ENCODE measurements at places on chromosomes 5 and 9.

DNA sequence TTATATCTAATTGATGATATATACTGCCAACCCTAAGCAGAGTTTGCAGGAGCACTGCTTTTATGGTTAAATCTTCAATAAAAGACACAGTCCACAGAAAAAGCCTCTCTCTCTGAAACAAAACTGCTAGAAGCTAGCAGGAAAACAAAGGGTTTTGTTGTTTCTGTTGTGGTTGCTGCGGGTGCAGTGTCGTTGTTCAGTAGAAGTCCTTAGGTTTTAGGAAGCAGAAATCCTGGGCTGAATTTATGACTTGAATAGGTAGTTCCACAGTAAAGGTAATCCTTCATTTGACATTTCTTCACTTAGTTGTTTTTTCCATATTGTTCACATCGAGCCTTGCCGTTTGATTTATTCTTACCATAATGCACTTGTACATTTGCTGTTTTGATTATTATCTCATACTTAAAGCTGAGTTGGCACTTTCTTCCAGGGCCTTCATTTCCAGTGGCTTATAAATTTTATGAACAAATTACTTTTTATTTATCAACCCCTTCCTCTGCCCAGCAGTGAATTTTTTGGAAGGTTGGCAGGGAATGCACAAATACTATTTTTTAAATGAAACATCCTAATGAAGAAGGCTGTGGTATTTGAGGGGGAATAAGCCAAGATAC, 209.6 kb upstream of the SLC30A5 start:
- H3K4me3 ChIP-seq, result peak overlapping the region; percentile 62
- peak; percentile 72 for DNase-seq
- no peaks in the 10 kb centered on the region for H3K36me3 ChIP-seq
- no peaks in the 10 kb centered on the region for H3K27me3 ChIP-seq

DNA sequence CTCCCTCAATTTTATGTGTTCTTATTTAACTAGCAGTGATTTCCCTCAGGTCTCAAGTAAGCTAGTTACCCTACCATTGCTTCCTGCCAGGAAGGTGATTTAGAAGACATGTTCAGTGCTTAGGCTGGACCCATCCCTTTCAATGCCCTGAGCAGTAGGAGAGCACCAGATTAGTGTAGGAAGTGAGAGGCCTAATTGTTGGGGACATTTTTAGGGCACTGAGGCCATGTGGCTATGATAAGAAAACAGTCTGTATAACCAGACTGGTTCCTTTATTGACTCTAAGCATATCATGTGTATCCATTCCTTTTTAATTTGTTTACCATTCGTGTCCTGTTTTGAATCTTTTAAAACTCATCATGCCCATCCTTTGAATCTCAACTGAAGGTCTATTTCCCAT, 312.3 kb upstream of the PRR16 start:
- H3K4me3 ChIP-seq, result no peak overlapping the region
- DNase-seq, result no peak
- H3K4me1 ChIP-seq, result no peaks in the 10 kb centered on the region
- H3K36me3 ChIP-seq, result no peaks in the 10 kb centered on the region

- DNase-seq, result no peak
- H3K4me3 ChIP-seq, result no peak overlapping the region
- H3K27me3 ChIP-seq, result peaks cover 23% of the 10 kb centered on the region
- H3K27ac ChIP-seq, result no peak overlapping the region
- no peaks in the 10 kb centered on the region for H3K4me1 ChIP-seq
- H3K36me3 ChIP-seq, result no peaks in the 10 kb centered on the region
Measured at GRCh38 chr9:2493529-2493928, 128.1 kb upstream of the VLDLR start.

GRCh38 chr9:89436326-89436725, 61.6 kb downstream of the SEMA4D start:
- DNase-seq, result no peak
- no peaks in the 10 kb centered on the region for H3K36me3 ChIP-seq
- peaks cover 97% of the 10 kb centered on the region for H3K4me1 ChIP-seq
- H3K27me3 ChIP-seq, result no peaks in the 10 kb centered on the region
- H3K27ac ChIP-seq, result peak overlapping the region; percentile 91

GRCh38 chr5:104564530-104564929, 1001.9 kb upstream of the NUDT12 start:
- no peak overlapping the region for H3K27ac ChIP-seq
- H3K4me3 ChIP-seq, result no peak overlapping the region
- H3K36me3 ChIP-seq, result no peaks in the 10 kb centered on the region
- no peak for DNase-seq
- no peaks in the 10 kb centered on the region for H3K4me1 ChIP-seq

- H3K27ac ChIP-seq, result no peak overlapping the region
- no peak for DNase-seq
- no peaks in the 10 kb centered on the region for H3K36me3 ChIP-seq
- no peaks in the 10 kb centered on the region for H3K27me3 ChIP-seq
- no peak overlapping the region for H3K4me3 ChIP-seq
Measured at GRCh38 chr5:145463634-145464033, 371.5 kb downstream of the PRELID2 start.

GRCh38 chr5:73781107-73781768, 155.2 kb downstream of the ARHGEF28 start:
- no peak overlapping the region for H3K4me3 ChIP-seq
- H3K27ac ChIP-seq, result no peak overlapping the region
- H3K4me1 ChIP-seq, result no peaks in the 10 kb centered on the region
- DNase-seq, result no peak
- H3K36me3 ChIP-seq, result no peaks in the 10 kb centered on the region

DNA sequence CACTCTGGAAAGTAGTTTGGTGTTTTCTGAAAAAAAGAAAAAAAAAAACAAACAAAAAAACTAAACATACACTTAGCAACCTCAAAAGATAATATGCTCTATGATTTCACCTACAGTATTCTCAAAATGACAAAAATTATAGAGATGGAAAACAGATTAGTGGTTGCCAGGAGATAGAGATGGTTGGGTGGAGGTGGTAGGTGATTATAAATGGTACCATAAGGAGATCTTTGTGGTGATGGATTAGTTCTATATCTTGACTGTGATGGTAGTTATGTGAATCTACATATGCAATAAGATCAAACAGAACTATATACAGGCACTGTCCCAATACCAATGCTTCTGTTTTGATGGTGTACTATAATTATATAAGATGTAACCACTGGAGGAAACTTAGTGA, 32.0 kb downstream of the PTBP3 start:
- peaks cover 6% of the 10 kb centered on the region for H3K36me3 ChIP-seq
- no peaks in the 10 kb centered on the region for H3K27me3 ChIP-seq
- peaks cover 53% of the 10 kb centered on the region for H3K4me1 ChIP-seq
- no peak overlapping the region for H3K4me3 ChIP-seq

DNA sequence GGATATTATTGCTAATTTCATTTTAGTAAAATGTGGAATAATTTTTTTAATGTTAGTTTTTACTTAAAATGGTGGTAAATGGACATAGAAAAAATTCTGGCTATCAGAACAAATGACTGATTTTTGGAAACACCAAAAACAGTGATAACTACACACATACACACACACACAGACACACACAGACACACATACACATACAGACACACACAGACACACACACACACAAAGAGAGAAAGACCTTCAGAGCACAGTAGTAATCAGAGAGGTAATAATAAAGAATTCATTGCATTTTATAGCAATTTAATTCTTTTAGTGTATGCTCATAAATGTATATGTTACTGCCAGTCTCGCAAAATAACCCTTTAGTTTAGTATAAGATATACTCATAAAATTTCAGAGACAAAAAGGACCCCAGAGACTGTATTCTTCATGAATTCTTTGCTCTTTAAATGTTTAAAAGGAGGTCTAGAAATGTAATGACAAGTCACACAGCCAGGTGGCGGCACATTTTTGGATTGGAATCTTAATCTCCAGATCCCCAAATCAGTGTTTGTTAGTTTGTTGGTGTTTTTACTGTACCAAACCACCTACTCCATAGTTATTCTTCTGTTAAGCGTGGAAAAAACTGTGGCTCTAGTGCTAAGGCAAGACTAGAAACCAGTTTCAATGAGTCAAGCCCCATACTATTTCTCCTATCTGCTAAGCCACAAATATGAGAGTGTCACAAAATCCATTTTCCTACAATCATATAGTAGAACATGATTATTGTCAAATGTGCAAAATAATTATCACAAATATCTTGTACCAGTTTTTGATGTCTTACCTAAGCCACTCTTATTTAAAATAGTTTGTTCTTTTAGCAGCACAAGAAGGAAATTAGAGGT, 109.9 kb downstream of the EDIL3 start:
- DNase-seq, result no peak
- H3K27ac ChIP-seq, result no peak overlapping the region
- no peaks in the 10 kb centered on the region for H3K4me1 ChIP-seq
- no peak overlapping the region for H3K4me3 ChIP-seq

DNA sequence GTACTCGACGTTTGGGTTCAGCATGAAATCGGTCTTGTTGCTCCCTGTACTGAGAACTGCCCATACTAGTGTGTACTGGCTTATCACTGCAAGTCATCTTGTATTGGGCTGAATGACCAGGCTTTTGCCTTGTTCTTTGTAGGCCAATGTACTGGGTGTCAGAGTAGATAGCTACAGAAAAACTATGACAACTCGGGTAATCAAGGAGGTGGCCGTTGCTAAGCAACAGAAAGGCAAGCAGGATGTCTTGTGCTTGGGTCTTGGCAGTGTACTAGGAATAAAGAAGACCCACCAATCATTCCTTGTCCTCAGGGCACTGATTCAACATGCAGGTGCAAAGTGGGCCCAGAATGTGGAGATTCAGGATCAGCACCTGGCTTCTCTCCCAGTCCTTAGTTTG, 11.9 kb upstream of the SHISAL2B start:
- peaks cover 27% of the 10 kb centered on the region for H3K27me3 ChIP-seq
- no peak for DNase-seq
- H3K4me1 ChIP-seq, result peaks cover 1% of the 10 kb centered on the region
- H3K27ac ChIP-seq, result no peak overlapping the region

DNA sequence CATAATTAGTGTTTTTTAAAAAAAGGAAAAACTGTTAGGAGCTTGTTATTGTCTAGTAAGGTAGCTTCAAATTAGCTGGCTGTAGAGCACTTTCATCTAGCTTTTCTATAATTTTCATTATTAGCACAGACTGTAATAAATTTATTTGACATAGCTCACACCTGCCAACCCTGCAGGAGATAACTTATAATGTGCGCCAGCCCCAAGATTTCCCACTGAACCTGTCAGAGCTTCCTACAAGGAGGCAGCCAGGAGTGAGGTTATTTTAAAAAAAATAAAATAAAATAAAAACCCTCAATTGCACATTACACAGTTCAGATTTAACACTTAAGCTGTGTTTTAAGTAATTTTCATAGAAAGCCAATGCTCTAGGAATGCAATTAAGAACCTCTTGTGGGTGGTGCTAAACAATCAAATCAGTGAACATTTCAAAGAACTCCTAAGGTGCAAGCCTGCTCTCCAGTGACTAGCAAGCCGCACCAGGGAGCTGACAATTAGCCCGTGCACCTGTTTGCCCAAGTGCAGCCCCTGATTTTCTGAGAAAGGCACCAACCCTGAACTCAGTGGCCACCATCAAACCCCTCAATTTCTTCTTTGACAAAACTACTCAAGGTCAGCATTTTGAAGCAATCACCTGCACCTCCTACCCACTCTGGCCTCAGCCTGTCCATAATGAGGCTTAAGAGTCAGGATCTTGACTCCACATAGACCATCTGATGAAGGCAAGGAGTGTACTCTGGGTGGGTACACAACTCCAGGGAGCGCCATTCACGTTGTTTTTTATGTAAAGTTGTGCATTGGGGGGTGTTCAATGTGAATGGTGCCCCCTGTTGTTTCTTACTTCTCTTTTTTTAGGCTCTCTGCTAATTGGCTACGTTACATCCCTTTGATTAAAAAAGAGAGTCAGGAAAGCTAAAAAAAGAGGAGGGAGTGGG, 385.3 kb upstream of the WWC1 start:
- H3K4me3 ChIP-seq, result no peak overlapping the region
- no peaks in the 10 kb centered on the region for H3K27me3 ChIP-seq
- H3K36me3 ChIP-seq, result no peaks in the 10 kb centered on the region
- no peak for DNase-seq
- no peaks in the 10 kb centered on the region for H3K4me1 ChIP-seq

- H3K4me1 ChIP-seq, result no peaks in the 10 kb centered on the region
Measured at GRCh38 chr9:84481636-84482218, 141.2 kb upstream of the SLC28A3 start.

DNA sequence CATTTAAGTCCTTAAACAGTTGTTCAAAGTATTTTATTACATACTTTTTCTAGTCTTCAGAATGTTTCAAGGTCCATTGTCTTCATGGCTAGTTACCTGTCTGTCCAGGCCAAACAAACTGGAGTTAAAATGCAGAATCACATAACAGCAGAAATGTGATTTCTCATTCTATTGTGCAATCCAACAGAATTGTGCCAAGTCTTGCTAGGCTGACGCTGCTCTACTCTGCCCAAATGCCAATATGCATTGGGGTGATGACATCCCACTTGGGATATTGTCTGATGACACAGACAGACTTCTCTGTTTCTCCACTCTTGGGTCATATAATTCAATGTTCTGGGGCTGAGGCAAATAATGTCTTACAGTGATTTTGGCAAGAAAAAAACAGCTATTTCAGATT, 5.2 kb upstream of the SLC22A5 start:
- peaks cover 4% of the 10 kb centered on the region for H3K36me3 ChIP-seq
- H3K4me3 ChIP-seq, result no peak overlapping the region
- H3K27ac ChIP-seq, result no peak overlapping the region
- peaks cover 4% of the 10 kb centered on the region for H3K4me1 ChIP-seq
- no peaks in the 10 kb centered on the region for H3K27me3 ChIP-seq
- no peak for DNase-seq

DNA sequence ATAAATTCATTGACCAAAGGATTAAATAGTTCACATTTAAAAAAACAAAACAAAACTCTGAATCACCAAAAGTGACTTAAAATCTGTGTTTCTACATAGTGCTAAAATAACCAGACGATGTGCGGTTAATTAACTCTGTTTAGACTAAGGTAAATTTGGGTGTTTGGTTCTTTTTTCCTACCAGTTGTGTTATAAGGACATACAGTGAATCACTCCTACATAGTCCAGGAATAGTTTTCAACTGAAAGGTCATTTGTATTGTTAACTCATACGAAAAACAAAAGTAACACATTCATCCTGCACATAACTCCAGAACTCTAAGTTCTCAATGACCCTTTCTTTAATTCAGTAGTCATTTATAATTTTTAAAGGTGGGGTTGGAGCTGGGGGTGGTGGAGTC, 203.7 kb downstream of the GLIS3 start:
- H3K36me3 ChIP-seq, result no peaks in the 10 kb centered on the region
- no peak for DNase-seq
- H3K4me3 ChIP-seq, result no peak overlapping the region

DNA sequence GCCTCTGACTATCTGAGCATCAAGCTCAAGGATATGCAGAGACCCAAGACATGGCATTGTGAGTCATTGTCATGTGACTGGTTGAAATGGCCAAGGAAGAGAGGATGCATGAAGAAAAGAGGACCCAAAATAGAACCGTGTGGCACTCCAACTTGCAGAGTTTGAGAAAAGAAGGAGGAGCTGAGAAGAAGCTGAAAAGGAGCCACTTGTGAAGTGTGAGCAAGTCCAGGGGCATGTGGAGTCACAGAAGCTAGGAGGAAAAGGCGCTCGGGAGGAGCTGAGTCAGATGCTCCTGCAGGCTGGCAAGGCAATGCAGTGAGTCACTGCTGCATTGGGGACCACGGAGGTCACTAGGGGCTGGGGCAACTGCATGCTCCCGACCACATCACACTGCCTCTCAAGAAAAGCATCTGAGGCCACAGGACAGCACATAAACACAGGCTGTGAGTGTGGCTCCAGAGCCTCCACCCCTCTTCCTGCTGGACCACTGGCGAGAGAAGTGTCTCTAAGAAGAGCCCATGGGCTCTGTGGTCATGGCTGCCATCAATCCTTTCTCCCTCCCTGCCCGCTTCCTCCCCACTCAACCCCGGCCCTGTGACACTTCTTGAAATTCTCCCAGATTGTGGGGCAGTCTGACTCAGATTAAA, 197.6 kb downstream of the DRD1 start:
- no peak overlapping the region for H3K27ac ChIP-seq
- peaks cover 48% of the 10 kb centered on the region for H3K27me3 ChIP-seq
- no peak overlapping the region for H3K4me3 ChIP-seq
- no peaks in the 10 kb centered on the region for H3K4me1 ChIP-seq
- no peaks in the 10 kb centered on the region for H3K36me3 ChIP-seq
